ENCODE measurements at places on chromosomes 7 and 10. TPM values are rescaled to one million over a fixed set of nuclear protein-coding genes. Genes with fewer than 3 reads are reported as not detected.

GRCh38 chr7:71566991-71567390 lies 435.0 kb downstream of the GALNT17 start:
- no peak for DNase-seq

- no peak for DNase-seq
Measured at GRCh38 chr10:50561816-50562215, 61.9 kb downstream of the SGMS1 start.

GRCh38 chr10:108789919-108790318 lies 1133.4 kb downstream of the XPNPEP1 start:
- no peak for DNase-seq

DNA sequence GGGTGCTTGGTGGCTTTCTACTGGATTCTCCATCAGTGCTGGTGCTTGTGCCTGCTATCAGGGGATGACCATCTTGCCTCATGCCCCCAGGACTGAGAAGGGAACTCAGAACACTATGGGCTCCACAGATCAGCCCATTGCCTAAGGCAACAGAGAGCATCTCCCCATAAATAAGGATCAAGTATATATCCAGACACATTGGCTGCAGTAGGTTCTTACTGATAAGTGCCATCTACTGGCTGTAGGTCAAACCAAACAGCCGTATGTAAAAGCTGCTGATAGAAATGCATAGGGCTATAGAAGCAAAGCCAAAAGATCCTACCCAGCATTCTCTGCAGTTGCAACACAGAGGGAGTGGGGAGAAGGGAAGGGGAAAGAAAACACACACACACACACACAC lies 153.7 kb downstream of the CDK14 start:
- no peak for DNase-seq

DNA sequence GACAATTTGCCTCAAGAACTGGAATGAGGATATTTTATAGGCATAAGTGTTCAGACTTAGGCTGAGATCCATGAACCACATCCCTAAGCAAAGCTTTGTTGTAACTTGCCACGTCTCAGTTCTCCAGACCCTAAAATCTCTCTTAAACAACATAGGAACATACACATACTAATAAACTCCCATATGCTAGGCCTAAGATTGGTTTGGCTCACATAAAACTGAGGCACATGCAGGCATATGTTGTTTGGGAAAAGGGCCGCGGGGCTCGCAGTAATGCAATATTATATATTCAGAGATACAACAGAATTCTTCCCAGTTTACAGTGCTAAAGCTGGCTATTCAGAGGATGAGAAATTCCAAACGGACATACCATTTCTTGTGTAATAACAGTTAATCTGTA lies 61.0 kb downstream of the DOCK4 start:
- no peak for DNase-seq

The STEAP1 gene
- total RNA-seq = 2.6 TPM

The CCDC172 gene
- not detected for total RNA-seq

The CCDC7 gene
- 6.8 TPM for total RNA-seq

GRCh38 chr7:75645570-75645969 lies 93.2 kb downstream of the HIP1 start:
- no peak for DNase-seq

GRCh38 chr7:48251766-48252165 lies 80.5 kb downstream of the ABCA13 start:
- DNase-seq = no peak

GRCh38 chr7:157771-158625 lies 34.4 kb upstream of the FAM20C start:
- DNase-seq = no peak

- no peak for DNase-seq
Measured at GRCh38 chr10:110613996-110614495, 30.1 kb upstream of the RBM20 start.

DNA sequence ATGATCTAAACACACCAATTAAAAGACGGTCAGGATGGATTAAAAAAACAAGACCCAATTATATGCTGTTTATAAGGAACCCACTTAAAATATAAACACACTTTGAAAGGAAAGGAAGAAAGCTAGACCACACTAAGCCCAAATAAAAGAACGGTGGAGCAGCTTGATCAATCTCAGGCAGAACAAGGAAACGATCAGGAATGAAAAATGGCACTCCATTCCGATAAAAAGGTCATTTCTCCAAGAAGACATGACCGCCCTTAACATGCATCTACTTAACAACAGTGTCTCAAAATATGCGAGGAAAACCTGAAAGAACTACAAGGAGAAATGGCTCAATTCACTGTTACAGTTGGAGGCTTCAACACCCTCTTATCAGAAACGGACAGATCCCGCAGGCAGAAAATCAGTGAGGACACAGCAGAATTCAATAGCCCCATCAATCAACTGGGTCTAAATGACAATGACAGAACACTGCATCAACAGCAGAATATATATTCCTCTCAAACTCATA lies 210.0 kb downstream of the MAD1L1 start:
- DNase-seq = no peak

DNA sequence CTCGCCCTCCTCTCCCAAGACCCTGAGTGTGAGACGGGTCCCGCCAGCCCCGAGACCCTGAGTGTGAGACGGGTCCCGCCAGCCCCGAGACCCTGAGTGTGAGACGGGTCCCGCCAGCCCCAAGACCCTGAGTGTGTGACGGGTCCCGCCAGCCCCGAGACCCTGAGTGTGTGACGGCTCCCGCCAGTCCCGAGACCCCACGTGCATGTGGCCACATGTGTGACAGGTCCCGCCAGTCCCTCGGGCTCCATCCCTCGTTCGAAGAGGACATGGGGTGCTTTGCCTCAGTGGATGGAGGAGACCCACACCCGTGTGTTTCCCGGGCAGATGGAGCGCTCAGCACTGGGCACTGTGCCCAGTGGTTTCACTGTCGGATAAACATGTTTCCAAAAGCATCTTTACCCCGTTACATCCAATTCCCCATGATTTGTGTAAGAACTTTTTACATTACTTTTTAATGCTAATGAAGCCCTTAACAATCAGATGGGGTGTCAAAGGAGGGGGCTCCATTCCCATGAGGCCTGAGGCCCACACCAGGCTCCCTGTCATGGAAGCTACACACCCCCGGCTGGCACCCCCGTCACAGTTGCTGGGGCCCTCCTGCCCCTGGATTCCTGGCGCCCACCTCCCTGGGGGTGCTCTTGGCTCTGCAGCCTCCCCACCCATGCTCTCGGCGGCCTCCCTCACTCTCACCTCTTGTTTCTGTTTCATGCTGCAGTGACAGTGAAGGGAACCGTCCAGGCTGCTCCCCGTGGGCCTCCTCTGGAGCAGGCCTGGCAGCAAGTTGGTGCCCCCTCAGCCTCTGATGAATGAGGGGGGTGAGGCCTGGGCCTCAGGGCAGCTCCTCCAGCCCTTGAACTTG lies 48.5 kb upstream of the CFAP46 start:
- no peak for DNase-seq

The TCAF2 gene
- total RNA-seq = 29.2 TPM

DNA sequence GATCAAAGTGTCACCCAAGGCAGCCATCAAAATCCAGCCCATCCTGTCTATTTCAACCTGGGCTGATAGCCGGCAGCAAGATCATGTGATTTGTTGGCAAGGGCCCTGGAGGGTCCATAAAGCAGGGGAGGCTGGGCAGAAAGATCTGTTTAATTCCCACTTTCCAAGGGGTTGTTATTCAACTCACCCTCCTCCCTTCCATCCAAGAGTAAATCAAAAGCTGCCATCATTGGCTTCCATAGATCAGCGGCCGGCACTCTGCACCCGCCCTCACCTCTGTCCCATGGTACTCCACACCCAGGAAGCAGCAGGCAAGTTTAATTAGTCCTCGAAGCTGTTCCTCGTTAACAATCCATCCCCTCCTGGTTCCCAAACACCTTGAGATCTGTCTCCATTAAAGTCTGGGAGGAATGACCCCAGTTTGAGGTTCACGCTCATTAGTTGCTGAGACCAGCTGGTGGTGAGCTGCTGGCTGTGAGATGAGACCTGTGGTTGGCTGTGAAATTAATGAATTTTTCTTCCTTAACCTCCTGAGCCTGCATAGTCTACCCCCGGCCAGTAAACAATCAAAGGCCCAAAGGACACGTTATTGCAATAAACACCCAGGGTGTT lies 120.6 kb upstream of the CHST15 start:
- no peak for DNase-seq

DNA sequence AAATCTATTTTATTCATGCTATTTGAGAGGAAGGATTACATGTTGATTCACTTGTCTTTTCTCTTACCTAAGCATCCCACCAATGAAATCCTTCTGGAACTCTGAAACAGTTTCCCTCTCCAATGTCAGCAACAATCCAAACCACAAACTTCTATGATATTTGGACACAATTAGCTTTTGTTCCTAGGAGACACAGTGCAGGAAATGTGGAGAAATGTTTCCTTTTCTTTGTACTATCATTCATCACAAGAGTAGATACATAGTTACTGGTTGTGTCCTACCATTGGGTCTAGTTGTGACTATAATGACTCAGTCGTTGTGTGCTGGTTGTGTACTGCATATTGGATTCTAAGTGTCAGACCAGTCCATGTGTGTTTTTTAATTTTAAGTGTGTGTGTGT lies 156.8 kb upstream of the MAGI2 start:
- no peak for DNase-seq

The SORBS1 gene
- 0.77 TPM for total RNA-seq

DNA sequence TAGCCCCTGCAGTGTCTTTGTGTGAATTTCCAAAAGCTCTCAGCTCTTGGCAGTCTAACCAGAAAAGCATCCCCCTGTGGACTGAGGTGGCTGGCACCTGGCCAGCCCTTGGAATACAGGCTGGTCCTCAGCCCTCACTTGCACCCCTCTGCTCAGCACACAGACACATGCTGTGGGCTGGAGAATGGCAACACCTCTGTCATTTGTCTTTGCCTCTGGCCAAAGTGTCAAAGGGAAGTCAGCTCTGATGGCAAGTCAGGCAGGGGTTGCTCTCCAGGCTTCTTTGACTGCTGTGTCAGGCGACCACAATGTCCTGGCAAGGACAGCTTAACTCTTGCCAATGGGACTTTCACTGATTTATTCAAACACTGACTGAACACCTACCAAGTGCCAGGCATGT lies 724.8 kb downstream of the INHBA start:
- DNase-seq = no peak

- no peak for DNase-seq
Measured at GRCh38 chr10:93670372-93670771, 32.0 kb downstream of the FRA10AC1 start.

The CALY gene
- not detected for total RNA-seq

The KAZALD1 gene
- total RNA-seq = 0.62 TPM

- peak; percentile 52 for DNase-seq
Measured at GRCh38 chr10:12351447-12351846, 2.1 kb downstream of the CAMK1D start.

GRCh38 chr7:128017862-128018845 lies 13.1 kb downstream of the LRRC4 start:
- DNase-seq = no peak

The GDF2 gene
- not detected for total RNA-seq

DNA sequence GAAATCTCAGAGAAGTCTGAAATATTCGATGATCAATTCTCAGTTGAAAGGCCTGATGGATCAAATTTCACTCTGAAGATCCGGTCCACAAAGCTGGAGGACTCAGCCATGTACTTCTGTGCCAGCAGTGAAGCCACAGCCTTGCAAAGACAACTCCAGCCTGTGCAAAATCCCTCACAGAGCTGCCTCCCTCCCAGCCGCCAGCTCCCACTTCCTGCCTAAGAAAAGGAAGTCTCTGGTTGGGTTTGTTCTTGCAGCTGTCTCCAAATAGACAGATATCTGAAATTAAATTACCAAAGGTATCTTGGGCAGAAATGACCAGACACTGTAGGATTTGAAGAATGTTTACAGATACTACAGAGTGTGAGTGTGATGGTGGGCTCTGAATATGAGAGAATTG lies 43.4 kb upstream of the PRSS58 start:
- DNase-seq = no peak

The PKD2L1 gene
- total RNA-seq = not detected

DNA sequence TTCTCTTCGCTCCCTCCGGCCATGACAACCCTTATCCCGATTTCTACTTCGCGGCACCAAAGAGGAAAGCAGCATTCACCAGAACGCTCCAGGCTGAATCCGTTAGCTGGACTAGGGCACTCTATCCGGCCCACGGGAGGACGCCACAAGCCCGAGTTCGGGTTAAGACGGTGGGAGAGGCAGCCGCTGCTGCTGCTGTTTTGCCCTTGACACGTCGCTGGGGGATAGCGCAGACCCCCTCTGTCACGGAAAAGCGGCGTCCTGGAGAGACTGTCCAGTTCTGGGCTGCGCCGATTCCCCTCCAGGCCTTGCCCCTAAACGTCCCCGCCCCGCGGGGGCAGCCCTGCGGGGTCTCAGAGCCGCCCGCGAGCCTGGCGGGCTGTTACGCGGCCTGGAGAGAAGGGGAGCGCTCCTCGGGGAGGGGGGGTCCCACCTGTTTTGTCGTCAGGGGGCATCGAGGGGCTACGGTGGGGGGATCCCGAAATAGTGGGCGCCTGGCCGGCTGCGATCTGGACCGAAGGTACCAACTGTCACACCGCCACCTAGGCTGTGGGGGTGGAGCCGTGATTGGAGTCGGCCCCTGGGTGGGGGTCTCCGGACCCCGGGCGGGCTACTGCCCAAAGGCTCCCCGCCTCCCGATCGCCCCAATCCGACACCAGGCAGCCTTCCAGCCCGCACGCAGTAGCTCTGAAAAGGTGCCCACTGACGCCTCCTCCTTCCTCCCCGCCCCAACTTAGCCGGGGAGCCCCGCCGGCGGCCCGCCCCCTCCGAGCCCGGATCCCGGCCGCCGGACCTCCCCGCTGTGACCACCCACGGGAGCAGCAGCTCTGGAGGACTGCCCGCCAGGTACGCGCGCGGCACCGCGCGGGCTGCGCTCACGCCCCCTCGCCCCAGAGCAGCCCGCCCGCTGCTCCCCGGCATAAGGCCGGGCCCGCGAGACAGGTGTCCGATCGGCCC lies 772 bp downstream of the SGMS1 start:
- DNase-seq = peak; percentile 53

The PHYHIPL gene
- total RNA-seq = not detected
